ENCODE measurements at places on chromosomes 1 and 21. TPM values are rescaled to one million over a fixed set of nuclear protein-coding genes. Genes with fewer than 3 reads are reported as not detected.

The WDR64 gene
- not detected for polyA plus RNA-seq

The PROK1 gene
- polyA plus RNA-seq = 0.06 TPM

The TNFSF18 gene
- 0.03 TPM for polyA plus RNA-seq

The OLIG2 gene
- not detected for polyA plus RNA-seq

The CTSS gene
- polyA plus RNA-seq = 67.0 TPM

The TAGLN2 gene
- polyA plus RNA-seq = 273 TPM

The CEP85 gene
- 1.9 TPM for polyA plus RNA-seq

The SELL gene
- polyA plus RNA-seq = 25.4 TPM

The GBP2 gene
- polyA plus RNA-seq = 58.1 TPM

The LRRC39 gene
- polyA plus RNA-seq = 1.0 TPM

The AKIRIN1 gene
- polyA plus RNA-seq = 47.0 TPM

The TRMT13 gene
- 7.0 TPM for polyA plus RNA-seq

The UCHL5 gene
- polyA plus RNA-seq = 14.4 TPM

The FAM72D gene
- polyA plus RNA-seq = 0.06 TPM

The MTF2 gene
- 5.5 TPM for polyA plus RNA-seq

The CRYZL1 gene
- 13.0 TPM for polyA plus RNA-seq

The UBL4B gene
- 0.09 TPM for polyA plus RNA-seq

The CHI3L2 gene
- polyA plus RNA-seq = 16.9 TPM

The LCA5L gene
- polyA plus RNA-seq = 0.36 TPM

The TFF3 gene
- 99.3 TPM for polyA plus RNA-seq

The KRTAP11-1 gene
- polyA plus RNA-seq = 0.56 TPM

The LEMD1 gene
- polyA plus RNA-seq = 0.22 TPM

The S100A9 gene
- 2,681 TPM for polyA plus RNA-seq

The SFT2D2 gene
- polyA plus RNA-seq = 2.9 TPM

The IGSF9 gene
- polyA plus RNA-seq = 0.56 TPM

The OR2L3 gene
- polyA plus RNA-seq = not detected

The GPR52 gene
- polyA plus RNA-seq = not detected

The HAX1 gene
- 79.8 TPM for polyA plus RNA-seq

The ADCY10 gene
- 0.11 TPM for polyA plus RNA-seq

The BCL2L15 gene
- 1.2 TPM for polyA plus RNA-seq

The LAMC1 gene
- polyA plus RNA-seq = 30.5 TPM

The PTPRU gene
- 8.1 TPM for polyA plus RNA-seq

The FAM3B gene
- polyA plus RNA-seq = 53.6 TPM

The CTBS gene
- 12.7 TPM for polyA plus RNA-seq

The FCGR3A gene
- 32.5 TPM for polyA plus RNA-seq

The DNAI4 gene
- 1.1 TPM for polyA plus RNA-seq

The AZIN2 gene
- 1.2 TPM for polyA plus RNA-seq

The HSF2BP gene
- 0.34 TPM for polyA plus RNA-seq

The TMEM201 gene
- polyA plus RNA-seq = 4.4 TPM

The FCRLB gene
- 0.68 TPM for polyA plus RNA-seq

The NECTIN4 gene
- 3.3 TPM for polyA plus RNA-seq

The NOS1AP gene
- polyA plus RNA-seq = 1.1 TPM

The C8A gene
- not detected for polyA plus RNA-seq

The RBP7 gene
- 139 TPM for polyA plus RNA-seq

The LRRC71 gene
- 0.03 TPM for polyA plus RNA-seq

The TMPRSS15 gene
- polyA plus RNA-seq = 0.09 TPM

The C4BPA gene
- 0.34 TPM for polyA plus RNA-seq

The CHI3L1 gene
- 191 TPM for polyA plus RNA-seq

The ARHGAP30 gene
- 10.8 TPM for polyA plus RNA-seq

The ITLN1 gene
- polyA plus RNA-seq = 15.7 TPM

The ZBTB40 gene
- polyA plus RNA-seq = 5.1 TPM

The LCE1F gene
- polyA plus RNA-seq = not detected

The KCNT2 gene
- polyA plus RNA-seq = 0.12 TPM

The CITED4 gene
- polyA plus RNA-seq = 10.2 TPM

The PLA2G5 gene
- 6.1 TPM for polyA plus RNA-seq

The NBPF10 gene
- polyA plus RNA-seq = 0.51 TPM

The KRTAP13-2 gene
- polyA plus RNA-seq = not detected

The FYB2 gene
- not detected for polyA plus RNA-seq
